Posterior cingulate gyrus (tissue), 11 donors: ENCODE measurements at places on chromosomes 3 and 15.

- no peak for DNase-seq
Observed at GRCh38 chr15:83057696-83058376, 9.2 kb downstream of the BTBD1 start.

GRCh38 chr3:24111711-24112110, 166.6 kb downstream of the NR1D2 start:
- DNase-seq: no peak

- DNase-seq: peak; percentile 20
Observed at GRCh38 chr3:99532246-99532645, 106.1 kb upstream of the COL8A1 start.

DNA sequence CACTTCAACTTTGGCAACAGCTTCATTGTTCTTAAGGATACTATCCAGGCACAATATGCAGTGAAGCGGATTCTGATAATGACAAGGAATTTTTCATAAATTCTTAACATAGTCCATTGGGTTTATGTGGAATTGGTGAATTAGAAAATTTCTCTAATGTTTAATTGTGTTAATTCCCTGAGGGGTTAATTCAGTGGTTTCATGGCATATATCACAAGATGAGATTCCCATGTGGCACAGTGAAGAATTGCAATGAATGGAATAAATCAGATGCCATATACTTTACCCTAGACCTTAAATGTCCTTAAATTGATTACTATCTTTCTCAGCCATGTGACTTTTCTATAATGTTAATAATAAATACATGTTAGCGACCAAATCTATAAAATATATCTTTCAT, 1244.1 kb downstream of the ROBO2 start:
- DNase-seq: no peak

DNA sequence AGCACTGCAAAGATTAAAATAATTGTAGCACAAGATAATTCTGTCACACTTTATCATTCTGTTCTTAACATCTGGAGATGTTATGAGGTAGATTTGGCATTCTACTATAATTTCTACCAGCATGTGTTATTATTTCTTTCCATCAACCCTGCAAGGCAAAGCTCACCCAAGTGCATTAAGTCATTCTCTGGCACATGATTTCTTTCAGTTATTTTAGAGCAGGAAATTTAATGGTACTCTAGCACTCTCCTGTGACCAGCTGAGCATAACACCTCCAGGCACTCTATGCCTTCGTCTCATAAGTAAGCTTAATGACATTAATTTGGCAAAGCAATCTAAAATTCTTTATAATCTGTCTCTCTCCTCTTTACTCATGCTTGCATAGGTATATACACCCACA, 300.2 kb upstream of the GPR149 start:
- DNase-seq: no peak

- DNase-seq: no peak
Observed at GRCh38 chr15:50248994-50249582, 16.4 kb downstream of the HDC start.

DNA sequence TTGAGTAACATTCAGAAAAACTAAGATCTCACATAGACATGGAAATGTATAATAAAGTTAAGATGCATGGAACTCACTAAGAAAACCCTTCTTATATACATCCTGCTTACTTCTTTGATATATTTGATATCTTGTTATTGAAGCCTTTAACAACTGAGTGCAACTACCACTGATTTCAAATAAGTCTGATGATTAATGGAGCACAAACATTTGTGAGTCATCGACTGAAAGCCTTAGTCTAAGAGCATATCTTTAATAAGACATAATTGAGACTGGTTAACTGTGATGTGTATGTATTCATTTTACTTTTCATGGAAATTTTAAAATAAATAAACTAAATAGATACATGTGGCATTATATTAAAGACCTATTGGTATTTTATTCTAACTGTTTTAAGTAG, 740.5 kb downstream of the EPHA3 start:
- DNase-seq: no peak

DNA sequence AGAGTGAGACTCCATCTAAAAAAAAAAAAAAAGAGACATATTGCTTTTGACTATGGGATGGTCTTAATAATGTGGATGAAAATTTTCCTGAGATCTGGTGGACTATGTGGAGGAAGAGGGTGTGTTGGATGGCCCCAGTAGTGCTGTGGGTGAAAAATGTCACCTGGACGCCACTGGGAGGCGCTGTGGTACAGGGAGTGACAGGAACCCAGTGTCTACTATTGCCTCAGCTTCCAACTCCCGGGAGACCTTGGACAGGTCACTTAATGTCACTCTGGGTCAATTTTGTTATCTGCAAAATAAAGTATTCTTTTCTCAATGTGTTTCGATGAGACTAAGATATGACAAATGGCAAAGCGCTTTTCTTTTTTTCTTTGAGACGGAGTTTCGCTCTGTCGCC, 27.7 kb upstream of the DCP1A start:
- peak; percentile 61 for DNase-seq

DNA sequence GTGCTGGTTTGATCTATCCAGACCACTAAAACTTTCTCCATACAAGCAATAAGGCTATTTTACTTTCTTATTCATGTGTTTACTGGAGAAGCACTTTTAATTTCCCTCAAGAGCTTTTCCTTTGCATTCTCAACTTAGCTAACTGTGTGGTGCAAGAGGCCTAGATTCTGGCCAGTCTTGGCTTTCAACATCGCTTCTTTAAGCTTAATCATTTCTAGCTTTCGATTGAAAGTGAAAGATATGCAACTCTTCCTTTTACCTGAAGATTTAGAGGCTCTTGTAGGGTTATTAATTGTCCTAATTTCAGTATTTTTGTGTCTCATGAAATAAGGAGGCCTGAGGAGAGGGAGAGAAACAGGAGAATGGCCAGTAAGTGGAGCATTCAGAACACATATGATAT, 234.8 kb upstream of the GADL1 start:
- no peak for DNase-seq

DNA sequence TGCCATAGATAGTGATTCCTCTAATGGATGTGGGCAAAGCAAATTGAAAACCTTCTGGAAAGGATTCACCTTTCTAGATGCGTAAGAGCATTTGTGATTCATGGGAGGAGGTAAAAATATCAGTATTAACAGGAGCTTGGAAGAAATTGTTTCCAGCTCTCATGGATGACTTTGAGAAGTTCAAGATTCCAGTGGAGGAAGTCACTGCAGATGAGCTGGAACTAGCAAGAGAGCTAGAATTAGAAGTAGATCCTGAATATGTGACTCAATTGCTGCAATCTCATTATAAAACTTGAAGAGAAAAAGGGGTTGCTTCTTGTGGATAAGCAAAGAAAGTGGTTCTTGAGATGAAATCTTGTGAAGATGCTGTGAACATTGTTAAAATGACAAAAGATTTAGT, 88.0 kb upstream of the ACKR4 start:
- DNase-seq: no peak

- DNase-seq: no peak
Observed at GRCh38 chr3:103786296-103786695, 1351.5 kb downstream of the ZPLD1 start.

DNA sequence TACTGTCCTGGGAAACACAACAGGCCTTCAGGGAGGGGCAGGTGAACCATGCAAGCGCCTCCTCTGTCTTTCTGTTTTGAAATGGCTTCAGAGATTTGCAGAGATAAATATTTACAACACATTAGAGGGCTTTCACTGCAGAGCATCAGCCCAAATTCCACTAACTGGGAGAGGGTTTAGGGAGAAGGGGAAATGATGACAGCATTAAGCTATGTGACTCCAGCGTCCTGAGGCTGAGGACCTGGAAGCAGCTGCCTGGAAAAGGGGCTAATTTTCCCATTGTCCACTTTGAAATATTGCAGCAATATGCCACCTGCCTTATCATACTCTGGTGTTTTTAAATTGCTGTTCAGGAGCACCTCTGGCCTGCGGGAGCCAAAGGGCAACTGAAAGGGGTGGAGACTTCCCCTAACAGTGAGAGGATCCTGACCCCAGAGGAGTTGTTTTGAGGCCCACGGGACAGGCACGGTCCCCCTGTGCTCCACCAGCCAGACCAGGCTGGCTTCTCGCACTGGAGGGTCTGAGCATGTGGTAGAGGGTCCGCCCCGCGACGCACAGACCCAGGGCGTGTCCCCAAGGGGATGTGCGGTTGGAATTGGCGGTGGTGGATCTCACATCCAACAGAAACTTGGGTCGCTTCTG, 110.6 kb downstream of the XXYLT1 start:
- no peak for DNase-seq

DNA sequence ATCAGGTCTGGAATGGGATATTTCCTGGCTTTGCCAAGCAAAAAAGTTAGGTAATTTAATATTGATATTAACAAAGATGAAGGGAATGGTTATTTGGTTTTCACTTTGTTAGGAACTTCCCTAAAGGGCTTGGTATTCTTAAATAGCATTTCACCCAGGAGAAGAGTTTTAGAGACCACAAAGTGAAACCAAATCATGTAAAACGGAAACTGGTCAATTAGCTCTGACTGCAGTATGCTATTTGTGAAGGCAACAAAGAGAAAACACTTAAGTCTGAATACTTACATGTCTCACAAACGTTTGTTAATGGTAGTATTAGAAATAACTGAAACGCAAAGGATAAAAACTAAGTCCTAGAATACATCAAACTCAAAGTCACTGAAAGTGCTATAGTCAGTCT, 32.4 kb upstream of the SETMAR start:
- DNase-seq: no peak

DNA sequence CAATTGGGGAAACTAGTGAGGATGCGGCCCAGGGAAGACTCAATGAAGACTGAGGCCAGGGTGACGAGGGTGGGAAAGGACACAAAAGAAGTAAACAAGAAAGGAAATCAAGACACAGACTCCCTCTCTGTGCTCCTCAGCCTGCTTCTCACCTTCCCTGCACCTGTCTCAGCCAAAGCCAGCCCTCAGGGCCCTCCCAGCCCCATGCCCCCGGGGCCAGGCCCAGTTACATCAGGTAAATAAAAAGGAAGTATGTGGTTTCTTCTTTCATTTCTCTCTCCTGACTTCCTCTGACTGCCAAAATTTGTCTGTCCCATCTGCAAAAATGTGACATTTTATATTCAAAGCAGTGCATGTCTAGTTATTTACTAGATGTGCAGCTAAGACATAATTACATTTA, 328.0 kb downstream of the UACA start:
- no peak for DNase-seq

DNA sequence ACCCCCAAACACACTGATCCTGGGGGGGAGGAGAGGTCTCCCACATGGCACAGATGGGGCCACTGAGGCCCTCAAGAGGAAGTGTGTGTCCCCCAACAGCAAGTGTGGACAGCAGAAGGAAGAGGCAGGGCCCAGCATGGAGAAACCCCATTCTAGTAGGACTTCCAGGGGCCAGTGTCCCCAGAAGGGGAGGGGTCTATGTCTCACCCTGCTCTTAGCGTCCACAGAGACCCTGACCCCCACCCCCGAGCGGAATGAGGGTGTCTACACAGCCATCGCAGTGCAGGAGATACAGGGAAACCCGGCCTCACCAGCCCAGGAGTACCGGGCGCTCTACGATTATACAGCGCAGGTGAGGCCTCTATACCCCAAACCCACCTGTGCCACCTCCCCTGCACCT, 35.3 kb downstream of the TSPAN3 start:
- DNase-seq: no peak
